ENCODE measurements at places on chromosomes 2 and 18.

DNA sequence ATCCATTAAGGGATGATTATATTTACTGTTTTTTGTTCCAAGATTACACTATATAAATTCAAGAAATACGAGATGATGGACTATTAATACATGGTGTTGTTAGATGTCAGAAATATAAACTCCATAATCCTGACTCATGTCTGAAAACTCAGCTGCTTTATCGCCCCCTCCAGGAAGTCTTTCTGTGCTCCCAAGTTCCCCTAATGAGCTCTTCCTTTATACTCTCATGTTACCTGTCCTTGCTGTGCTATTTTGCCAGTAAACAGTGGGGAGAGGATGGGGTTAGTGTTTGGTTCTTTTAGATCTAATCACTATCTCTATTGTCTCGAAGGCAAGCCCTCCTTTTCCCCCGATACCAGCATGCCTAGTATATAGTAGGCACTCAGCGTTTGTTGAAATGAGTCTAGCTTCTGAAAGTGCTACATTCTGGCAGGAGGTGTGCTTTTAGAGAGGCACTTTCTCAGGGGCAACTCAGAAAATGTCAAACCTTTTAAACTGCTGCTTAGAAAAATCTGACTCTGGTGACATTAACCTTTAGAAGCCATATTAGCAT, 21.4 kb upstream of the BARD1 start:
- DNase-seq, result peak; percentile 58

GRCh38 chr2:157875641-157876065, 477 bp downstream of the ACVR1 start:
- peak; percentile 49 for DNase-seq

DNA sequence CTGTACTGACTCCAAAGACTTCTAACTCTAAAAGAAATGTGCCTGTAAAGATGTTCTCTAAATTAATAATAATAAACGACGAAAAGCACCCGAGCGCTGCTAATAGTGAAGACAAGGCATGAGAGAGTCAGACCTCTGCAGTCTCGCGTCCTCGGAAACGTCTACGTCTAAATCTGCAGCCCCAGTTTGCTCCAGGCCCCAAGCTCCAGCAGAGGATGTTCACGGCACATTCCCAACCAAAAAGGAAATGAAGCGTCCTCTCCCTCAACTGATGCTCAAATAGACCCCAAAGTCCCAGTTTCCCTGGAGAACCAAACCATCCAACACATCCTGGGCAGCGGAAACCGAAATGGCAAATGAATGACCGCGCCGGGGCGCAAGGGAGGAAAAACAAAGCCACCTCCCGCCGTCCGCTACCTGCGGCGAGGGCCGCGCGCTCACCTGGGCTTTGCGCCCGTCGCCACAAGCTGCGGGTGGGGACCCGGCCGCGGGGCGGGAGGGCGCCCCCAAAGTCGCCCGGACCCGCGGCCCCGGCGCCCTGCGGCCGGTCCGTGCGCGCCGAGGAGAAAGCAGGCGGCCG, 47.1 kb upstream of the CCDC150 start:
- DNase-seq, result peak; percentile 58

DNA sequence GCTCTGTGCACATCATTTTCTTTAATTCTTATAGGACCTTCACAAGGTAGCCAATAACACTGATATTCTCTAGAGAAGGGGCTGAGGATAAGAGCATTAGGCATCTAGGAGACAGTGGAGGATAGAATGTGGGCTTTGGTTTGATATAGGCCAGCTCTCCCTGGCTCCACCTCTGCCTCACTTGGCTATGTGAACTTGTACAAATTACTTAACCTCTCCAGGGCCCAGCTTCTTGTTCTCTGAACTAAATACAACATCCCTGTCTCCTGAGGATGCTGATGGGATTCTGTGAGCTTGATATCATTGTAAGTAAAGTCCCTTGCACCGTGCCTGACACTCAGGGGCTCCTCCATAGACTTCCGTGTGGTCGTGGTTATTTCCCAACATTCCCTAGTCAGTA, 87.3 kb downstream of the ACOXL start:
- DNase-seq, result no peak

DNA sequence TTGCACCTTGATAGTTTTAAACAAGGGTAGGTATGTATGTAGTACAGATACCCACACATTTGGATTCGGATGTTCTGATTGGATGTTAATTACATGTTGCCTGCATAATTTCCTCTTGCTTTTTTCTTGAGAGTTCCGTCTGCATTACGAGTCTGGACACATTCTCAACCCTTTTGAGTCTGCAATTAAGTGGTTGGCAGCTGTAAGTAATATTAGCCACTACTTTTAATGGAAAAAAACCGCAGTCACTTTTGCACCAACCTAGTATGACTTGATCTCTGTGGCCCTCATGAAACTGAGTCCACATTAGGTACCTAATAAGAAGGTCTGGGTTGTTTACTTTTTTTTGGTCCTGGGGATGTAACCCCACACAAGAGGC, 217.3 kb downstream of the VAPA start:
- DNase-seq, result no peak

DNA sequence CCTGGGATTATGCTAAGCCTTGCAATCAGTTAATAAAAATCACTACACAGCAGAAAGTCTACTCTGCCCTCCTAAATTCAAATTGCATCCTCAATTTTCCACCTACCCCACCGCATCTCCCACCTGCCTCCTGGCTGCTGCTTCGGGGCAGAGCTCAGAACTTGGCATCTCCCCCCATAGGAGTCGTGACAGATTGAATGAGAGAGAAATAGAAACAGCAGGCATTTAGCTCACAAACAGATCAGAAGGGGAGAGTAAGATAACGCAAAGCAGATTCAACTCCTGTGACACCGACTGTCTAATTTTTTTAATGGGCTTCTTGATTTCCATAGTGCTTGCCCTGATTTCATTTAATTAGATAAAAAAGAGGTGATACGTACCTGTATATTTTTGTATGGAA, 24.7 kb upstream of the LRRC30 start:
- no peak for DNase-seq

DNA sequence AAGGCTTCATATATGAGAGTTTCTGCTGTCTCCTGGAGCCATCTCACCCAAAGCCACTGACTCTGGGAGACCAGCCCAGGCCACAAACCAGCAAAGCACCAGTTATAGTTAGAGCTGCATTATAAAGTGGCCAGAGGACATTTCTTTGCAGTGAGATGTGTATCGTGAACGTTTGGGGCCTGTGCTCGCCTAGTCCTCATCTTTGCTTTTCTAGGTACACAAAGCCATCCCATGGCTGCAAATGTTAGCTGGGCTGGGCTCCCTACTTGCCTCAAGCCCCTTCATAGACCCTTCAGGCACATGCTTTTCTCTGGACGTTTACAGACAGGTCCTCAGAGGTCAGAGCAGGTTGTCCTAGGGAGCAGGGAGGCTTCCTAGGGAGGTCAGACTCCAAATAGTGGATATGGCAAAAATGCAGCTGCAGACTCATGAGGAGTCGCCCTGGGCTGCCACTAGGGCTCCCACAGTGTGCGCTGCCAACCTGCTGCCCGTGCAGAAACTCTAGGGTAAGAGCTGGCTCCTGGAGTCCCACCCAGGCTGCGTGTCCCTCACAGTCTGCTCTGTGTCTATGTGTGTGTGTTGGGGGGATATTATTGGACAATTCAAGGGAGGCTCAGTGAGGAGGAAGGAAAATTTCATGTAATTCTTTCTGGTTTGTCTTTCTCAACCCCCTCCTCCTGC, 141.0 kb downstream of the RPIA start:
- DNase-seq, result no peak

DNA sequence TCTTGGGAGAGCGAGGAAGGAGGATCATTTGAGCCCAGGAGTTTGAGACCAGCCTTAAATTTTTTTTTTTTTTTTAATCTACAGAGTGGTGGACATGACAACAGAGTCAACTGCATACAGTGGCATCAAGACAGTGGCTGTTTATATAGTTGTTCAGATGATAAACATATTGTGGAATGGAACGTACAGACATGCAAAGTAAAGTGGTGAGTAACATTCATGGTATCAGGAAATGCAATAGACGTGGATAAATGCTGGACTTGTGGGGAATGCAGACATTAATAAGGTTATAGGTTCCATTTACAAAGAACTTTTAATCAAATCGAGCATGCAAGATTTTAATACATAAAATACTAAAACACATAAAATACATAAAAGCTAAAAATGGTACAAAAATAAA, 11.9 kb downstream of the WDR43 start:
- peak; percentile 73 for DNase-seq

DNA sequence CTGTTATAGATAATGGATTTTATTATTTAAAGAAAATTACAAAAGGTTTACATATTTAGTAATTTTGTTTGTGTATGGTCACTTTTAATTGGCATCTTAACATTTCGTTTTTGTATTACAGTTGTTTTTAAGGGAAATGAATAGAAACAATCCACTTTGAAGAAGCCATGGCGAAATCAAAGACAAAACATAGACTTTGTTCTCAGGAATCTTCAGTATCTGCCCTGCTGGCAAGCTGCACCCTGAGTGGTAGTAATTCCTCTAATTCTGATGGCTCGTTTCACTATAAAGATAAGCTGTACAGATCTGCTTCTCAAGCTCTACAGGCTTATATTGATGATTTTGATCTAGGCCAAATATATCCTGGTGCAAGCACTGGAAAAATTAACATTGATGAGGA, 2.7 kb downstream of the C18orf54 start:
- DNase-seq, result peak; percentile 25

- DNase-seq, result peak; percentile 55
Observed at GRCh38 chr2:113966832-113967231, 76.9 kb downstream of the ACTR3 start.

DNA sequence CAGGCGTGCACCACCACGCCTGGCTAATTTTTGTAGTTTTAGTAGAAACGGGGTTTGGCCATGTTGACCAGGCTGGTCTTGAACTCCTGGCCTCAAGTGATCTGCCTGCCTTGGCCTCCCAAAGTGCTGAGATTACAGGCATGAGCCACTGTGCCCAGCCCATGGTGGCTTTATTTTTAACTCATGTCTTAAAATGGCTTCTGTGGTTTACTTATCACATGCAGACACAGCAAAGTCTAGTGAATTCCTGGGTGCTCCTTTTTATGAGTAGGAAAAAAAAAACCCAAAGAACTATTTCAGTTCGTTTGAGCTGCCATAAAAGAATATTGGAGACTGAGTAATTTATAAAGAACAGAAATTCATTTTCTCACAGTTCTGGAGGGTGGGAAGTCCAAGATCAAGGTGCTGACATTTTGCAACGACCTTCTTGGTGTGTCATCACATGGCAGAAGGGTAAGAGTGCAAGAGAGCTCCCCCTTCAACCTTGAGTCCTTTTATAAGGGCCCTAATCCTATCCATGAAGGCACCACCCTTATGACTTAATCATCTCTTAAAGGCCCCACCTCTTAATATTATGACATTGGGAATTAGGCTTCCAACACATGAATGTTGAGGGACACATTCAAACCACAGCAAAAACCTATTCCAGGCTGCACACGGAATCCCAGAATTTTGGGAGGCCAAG, 12.6 kb upstream of the REL start:
- no peak for DNase-seq

GRCh38 chr2:105876191-105876590, 131.5 kb downstream of the NCK2 start:
- DNase-seq, result no peak

GRCh38 chr2:34098256-34098655, 499.2 kb upstream of the FAM98A start:
- DNase-seq, result no peak

GRCh38 chr18:56756966-56757365, 105.8 kb downstream of the WDR7 start:
- DNase-seq, result no peak

DNA sequence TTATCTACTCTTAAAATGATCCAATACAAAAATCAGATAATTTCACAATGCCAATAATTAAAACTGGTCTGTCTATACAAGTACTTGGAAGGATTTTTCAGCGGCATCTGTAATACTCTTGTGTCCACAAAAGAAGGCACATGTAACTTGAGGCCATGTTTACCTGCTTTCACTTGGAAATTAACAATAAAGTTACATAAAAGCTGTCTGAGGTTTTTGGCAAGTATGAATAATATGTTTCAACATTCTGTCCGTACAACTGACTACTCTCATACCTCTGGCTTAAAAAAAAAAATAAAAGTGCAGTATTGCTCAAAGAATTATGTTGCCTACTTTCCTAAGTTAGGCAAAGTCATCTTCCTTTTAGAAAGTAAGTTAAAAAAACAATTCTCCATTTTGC, 253.6 kb downstream of the NBAS start:
- DNase-seq, result peak; percentile 71

GRCh38 chr18:31099450-31100230, 2.6 kb downstream of the DSC2 start:
- DNase-seq, result no peak

- DNase-seq, result no peak
Observed at GRCh38 chr18:2692508-2692907, 37.0 kb downstream of the SMCHD1 start.

GRCh38 chr18:11591957-11592356, 17.4 kb upstream of the SLC35G4 start:
- no peak for DNase-seq

GRCh38 chr18:10919851-10920250, 229.5 kb downstream of the PIEZO2 start:
- DNase-seq, result no peak

- no peak for DNase-seq
Observed at GRCh38 chr18:30160124-30160523, 882.4 kb downstream of the DSC3 start.

GRCh38 chr2:202530038-202530437, 104.7 kb upstream of the FAM117B start:
- peak; percentile 65 for DNase-seq

DNA sequence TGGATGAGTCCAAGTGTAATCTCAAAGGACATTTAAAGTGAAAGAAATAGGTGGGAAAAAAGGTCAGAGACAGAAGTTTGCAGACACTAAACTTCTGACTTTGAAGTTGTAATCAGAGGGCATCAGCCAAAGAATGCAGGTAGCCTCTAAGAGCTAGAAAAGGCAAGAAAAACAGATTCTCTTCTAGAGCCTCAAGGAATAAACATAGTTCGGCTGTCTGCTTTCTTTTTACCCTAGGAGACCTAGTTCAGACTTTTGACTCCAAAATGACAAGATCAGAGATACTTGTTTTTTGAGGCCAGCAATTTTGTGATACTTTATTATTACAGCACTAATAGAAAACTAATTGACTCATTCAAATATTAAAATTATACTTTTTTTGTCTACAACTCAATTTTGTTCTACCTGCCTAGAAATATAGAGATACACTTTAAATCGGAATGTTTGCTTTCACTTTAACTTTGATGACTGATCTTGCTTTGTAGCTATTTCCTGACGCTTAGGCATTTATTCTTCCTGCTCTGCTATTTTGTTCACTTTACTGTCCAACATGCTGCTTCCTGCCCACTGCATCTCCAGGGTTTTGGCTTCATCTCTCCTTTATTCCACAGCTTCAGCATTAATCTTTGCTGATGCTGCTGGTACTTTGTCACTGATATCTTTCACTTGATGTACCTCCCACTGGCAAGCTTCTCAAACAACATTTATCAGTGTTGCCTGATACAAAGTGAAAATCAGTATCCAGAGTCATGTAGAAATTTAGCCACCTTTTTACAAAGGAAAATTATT, 272.5 kb downstream of the DSEL start:
- DNase-seq, result peak; percentile 36

GRCh38 chr2:220033546-220033945, 406.1 kb downstream of the SLC4A3 start:
- peak; percentile 21 for DNase-seq

Measured in iris pigment epithelial cell (primary cell).